Activated naive CD4-positive, alpha-beta T cell treated with anti-CD3 and anti-CD28 coated beads, Interleukin-2, amount 50 U/mL, for 72 hours (primary cell): ENCODE measurements at places on chromosomes 7 and 10. TPM values are rescaled to one million over a fixed set of nuclear protein-coding genes. Genes with fewer than 3 reads are reported as not detected.

Gene CDNF
- total RNA-seq: 1.0 TPM

Gene HMX3
- total RNA-seq: 0.20 TPM

Gene IGFBP3
- 0.31 TPM for total RNA-seq

Gene PPP1R17
- not detected for total RNA-seq

Gene POLR3A
- 20.5 TPM for total RNA-seq

Gene CLRN3
- not detected for total RNA-seq

Gene ARHGAP21
- 18.4 TPM for total RNA-seq

Gene PIP
- not detected for total RNA-seq

Gene ASB10
- not detected for total RNA-seq

Gene PTPN12
- 13.6 TPM for total RNA-seq

Gene PALD1
- 4.8 TPM for total RNA-seq
